Activated CD4-positive, alpha-beta memory T cell treated with anti-CD3 and anti-CD28 coated beads, Interleukin-2, amount 10 ng/mL, durations not matched to agents 7 days and 5 days (primary cell): ENCODE measurements at places on chromosomes 4 and X. TPM values are rescaled to one million over a fixed set of nuclear protein-coding genes. Genes with fewer than 3 reads are reported as not detected.

DNA sequence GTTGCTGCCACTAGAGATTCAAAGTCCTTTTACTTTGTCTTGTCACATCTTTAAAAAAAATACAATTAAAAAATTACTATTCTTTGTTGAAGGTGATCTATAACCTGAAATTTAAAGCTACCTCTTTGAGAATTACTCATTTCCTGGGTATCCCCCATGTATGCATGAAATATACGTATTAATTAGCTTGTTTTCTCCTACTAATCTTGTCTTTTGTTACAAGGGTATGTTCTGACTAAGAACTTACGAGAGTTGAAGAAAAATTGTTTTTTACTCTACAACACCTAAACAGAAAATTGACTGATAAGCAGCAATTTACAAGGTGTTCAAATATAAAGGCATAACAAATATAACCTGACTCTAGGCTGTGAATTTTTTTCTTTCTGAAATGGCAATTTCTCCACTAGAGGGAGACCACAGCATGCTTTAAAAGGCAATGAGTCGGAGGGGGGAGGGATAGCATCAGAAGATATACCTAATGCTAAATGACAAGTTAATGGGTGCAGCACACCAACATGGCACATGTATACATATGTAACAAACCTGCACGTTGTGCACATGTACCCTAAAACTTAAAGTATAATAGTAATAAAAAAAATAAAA lies 249.6 kb downstream of the OPHN1 start:
- no peak for DNase-seq

G3BP2 gene
- 185 TPM for total RNA-seq

DNA sequence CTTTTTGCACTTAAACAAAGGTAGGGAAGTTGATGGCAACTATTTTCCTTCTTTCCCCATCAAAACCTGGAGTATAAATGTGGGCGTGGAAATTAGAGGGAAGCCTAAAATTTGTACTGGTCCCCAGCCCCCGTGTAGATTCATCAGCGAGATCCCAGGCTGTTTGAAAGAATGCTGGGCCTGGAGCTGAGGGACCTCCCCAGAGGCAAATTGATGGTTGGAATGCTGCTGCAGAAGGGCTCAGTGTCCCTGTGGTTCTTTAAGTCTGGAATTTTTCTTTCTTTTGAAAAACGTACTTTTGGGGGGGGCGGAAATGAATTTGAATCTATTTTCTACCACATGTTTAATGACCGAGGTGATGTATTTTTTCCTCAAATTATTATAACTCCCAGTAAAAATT lies 197.2 kb downstream of the CBR4 start:
- no peak for DNase-seq

GYPE gene
- total RNA-seq: 0.25 TPM

DNA sequence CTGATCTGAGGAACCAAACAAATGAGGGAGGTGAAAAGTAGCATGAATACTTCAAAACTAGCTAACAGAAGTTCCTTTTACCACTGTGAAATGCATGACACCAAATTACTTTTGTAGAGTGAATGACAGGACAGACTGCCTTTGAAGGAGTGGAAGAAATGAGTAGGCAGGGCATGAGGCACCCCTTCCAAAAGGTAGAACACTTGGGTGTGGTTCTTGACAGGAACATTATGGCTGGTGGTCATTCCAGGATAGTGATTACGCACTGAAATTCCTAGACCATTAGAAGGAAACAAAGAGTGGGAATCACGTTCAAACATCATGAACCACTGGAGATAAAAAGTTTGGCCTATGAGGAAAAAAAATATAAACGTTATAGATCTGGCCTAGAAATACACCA lies 4.9 kb downstream of the HUWE1 start:
- no peak for DNase-seq

GRCh38 chr4:173325007-173325736 lies 9.0 kb downstream of the HMGB2 start:
- DNase-seq: no peak

DNA sequence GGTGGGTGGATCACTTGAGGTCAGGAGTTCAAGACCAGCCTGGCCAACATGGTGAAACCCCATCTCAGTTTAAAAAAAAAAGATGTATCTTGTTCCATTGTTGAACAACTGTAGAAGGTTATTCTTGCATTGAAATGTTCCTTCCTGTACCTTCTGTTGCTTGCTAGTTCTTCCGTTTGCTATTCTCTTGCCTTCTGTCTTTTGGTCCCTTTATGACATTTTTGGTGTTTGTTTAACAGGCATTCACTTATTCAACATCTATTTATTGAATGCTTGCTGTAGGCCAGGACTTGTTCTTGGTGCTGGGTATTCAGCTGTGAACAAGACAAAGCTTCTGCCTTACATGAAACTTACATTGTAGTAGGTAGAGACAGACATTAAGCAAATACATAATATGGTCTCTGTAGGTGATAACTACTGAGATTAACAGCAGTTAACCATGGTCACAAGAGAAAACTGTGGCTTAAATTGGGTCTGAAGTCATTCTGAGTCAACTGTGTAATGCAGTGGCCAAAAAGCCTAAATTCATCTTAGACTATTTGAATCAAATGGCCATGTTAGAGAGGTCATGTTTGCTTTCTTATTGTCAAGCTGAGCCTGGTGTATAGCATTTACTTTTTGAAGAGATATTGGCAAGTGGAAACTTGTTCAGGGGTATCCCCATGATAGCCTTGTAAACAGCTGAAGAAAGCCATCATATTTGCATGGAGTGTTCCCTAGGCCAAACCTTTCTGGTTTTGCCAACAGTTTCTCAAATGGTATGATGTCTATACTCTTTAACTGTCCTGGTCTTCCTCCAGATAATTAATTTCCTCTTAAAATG lies 35.6 kb downstream of the GAB1 start:
- DNase-seq: no peak

DNA sequence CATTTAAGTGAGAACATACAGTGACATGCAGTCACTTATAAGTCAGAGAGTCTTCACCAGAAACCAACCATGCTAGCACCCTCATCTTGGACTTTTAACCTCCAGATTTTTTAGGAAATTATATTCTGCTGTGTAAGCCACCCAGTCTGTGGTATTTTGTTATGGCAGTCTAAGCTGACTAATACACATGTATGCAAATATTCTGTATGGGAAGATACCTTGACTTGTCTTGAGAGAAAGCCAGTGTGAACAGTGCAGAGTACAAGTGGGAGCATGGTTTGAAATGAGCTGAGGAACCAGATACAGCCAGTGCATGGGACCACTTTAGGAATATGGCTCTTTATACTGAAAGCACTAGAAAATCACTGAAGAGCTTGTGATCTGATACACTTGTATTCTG lies 110.4 kb upstream of the MAP9 start:
- DNase-seq: no peak

DNA sequence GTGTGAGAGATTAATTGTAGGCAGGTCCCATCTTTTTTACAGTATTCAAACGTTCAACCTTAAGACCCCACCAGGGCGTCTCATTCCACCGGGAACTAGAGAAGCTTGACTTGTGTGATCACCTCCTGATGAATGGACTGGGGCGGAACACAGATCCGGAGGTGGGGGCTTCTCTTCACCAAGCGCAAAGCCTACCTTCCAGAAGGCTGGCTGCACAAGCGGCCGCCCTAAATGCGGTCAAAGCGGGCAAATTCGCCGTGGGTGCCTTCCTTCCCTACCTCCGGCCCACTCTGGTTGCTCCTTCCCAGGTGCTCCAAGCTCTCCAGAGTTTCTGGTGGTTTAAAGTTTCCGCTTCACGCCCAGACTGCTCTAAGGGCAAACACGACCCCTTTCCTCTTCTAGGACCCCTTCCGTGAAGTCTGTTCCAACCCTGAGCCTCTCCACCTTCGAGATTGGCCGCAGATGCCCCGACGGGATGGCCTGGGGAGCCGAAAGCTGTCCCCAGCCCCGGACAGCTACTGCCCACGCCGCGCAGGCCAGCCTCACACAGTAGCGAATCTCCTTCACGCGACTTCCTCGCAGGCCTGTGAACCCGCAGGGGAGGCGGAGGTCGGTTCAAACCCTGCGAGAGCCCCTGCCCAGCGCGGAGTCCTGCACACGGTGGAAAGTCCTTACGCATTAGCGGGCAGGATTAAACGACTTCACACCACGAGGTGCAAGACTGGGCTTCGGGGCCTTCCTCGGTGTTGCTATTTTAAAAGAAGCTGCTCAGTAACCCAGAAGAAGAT lies 1.6 kb upstream of the WWC2 start:
- DNase-seq: no peak

GRCh38 chrX:44306356-44306755 lies 37.1 kb downstream of the EFHC2 start:
- no peak for DNase-seq

DNA sequence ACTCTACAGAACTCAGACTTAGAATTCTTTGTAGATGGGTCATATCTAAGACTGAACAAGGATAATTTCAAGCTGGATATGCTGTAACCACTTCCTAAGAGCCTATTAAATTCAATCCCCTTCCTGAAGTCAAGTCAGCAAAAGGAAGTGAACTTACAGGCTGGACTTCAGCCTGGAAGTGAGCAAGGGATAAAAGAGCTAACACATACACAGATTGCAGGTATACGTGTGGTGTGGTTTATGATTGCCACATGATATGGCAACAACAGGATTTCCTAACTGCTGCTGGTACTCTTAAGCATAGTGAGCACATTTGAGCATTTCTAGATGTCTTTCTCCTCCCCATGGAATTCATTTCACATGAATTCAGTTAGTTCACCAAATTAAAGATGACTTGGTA lies 38.2 kb upstream of the UXT start:
- no peak for DNase-seq

GRCh38 chrX:115898382-115899001 lies 272.1 kb upstream of the AGTR2 start:
- DNase-seq: no peak

- peak; percentile 65 for DNase-seq
Measured at GRCh38 chr4:3041192-3042142, 32.9 kb downstream of the HTT-AS start.

- DNase-seq: no peak
Measured at GRCh38 chrX:141455103-141455502, 129.4 kb downstream of the SPANXA1 start.

DNA sequence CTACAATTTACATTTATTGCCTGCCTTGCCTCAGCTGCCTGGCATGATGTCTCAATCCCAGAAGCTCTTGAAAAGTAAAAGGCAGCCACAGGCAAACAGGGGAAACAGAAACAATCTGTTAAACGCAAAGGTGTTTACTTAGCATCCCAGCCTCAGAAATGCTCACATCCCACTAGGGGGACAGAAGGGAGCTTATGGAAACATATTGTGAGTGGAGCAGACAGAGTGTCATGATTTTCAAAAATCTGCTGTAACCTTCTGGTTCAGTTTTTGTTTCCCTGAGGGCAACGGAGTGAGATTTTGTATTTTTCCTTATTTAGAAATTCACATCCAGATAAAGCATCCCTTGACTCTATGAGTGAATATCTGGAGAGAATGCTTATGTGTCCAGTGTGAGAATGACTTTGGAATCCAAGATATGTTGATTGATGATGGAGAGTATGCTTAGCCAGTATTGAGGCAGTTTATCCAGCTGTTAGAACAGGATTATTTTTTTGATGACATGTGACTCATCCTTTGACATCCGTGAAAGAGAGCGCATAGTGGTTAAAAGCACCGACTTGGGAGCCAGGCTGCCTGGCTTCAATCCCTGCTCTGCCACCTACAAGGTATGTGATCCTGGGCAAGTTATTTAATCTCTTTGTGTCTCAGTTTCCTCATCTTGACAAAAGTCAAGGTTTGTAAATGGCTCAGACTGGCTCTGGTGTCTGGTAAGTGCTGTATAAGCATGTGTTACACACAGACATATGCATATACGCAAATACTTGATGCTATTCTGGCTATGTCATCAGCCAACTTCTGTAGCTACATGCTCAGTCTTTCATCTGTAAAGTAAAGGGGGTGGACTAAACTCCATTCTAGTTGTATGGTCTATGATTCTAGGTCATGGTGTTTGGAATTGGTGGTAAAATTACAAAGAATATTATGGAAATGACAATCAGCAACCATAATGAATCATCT lies 381.2 kb downstream of the RAPGEF2 start:
- DNase-seq: no peak

SULT1B1 gene
- total RNA-seq: 3.7 TPM

GRCh38 chr4:45064741-45065140 lies 338.4 kb upstream of the GNPDA2 start:
- DNase-seq: no peak
